Dermis microvascular lymphatic vessel endothelial cell (primary cell): ENCODE measurements at places on chromosomes 11 and 22. TPM values are rescaled to one million over a fixed set of nuclear protein-coding genes. Genes with fewer than 3 reads are reported as not detected.

GRCh38 chr11:111086058-111086457, 159.5 kb upstream of the POU2AF2 start:
- no peak for DNase-seq

- no peak for DNase-seq
Measured at GRCh38 chr11:74102321-74102720, 68.5 kb downstream of the C2CD3 start.

- DNase-seq = no peak
Measured at GRCh38 chr22:44383064-44383575, 70.4 kb upstream of the SHISAL1 start.

DNA sequence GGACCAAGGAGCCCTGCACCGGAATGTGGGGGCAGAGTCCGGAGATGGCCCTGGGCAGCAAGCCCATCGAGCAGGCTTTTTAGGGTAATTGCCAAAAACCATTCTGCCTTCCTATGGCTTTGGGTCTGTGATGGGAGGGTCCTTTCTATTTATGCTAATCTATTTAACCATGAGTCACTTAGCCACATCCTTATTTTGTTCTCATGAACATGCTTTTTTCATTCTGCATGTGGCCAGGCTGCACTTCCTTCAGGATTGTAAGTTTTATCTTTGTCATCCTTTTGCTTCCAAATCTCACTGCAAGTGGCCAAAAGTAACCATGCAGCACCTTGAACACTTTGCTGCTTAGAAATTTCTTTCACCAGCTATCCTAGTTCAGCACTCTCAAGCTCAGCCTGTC, 88.3 kb downstream of the EFCAB6 start:
- DNase-seq = no peak

DNA sequence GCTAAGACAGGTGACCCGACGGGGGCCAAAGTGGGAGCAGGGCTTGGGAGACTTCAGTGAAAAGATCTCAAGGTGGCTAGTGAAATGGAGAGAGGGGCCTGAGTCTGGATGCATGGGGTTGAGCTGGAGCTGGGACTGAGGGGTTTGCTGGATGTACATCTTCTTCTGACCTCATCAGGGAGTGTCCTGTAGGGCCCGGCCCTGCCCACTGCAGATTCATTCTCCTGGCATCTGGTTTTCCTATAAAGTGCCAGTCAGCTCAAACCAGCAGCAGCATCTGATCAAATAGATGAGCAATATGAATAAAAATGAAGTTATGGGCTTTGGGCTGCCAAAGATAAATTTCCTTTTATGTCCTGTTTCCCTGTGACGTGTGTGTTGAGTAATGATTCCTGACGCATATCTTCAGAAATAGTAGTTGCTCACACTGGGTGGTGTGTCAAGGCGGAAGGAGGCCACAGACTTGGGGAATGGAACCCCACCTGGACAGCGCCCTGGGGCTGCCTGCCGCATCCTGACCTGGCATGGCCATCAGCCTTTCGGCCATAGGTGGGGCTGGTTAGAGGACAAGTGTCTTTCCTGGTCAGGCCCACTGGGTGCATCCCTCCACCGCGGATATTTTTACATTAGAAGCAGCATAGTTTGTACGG, 135.4 kb downstream of the OSBP2 start:
- DNase-seq = peak; percentile 92

- DNase-seq = no peak
Measured at GRCh38 chr11:132114185-132114584, 743.8 kb downstream of the NTM start.

- no peak for DNase-seq
Measured at GRCh38 chr11:11552529-11553087, 69.2 kb downstream of the GALNT18 start.

GRCh38 chr11:27254744-27255446, 108.1 kb downstream of the CCDC34 start:
- DNase-seq = no peak

DNA sequence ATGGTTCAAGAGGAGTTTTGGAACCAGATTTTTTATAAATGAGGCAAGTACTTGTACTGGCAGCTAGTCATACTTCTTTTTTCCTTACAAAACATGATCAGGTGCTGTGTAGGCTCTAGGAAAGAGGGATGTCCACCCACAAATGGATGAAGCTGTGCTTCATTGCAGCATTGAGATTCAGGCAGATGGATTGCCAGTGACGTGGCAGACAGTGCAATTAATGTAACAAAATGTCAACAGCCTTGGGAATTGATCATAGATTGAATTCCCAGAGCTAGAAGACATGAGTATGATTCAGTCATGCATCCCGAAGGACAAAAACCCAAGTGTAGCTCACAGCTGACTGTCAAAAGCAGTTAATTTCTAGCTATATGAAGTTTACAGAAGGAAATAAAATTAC, 99.2 kb upstream of the RASSF10 start:
- DNase-seq = no peak

- DNase-seq = no peak
Measured at GRCh38 chr11:94747601-94748041, 20.5 kb upstream of the AMOTL1 start.

- no peak for DNase-seq
Measured at GRCh38 chr11:112889446-112889845, 71.8 kb upstream of the NCAM1 start.

DNA sequence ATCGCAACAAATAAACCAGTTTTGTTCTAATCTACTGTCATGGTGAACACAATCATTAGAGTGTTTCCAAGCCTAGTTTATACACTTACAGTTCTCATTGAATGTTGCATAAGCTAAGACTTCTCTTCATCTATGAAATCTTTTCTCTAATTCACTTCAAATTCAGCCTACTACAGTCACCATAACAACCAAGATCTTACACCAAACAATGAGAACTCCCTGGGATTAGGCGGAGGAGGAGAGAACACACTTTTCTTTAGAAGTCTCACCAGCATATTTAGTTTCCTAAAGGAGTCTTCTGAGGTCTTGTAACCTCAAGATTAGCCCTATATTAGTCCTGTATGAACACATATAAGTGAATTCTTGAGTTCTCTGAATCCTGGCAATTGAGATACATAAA, 1889.7 kb downstream of the LRRC4C start:
- no peak for DNase-seq

DNA sequence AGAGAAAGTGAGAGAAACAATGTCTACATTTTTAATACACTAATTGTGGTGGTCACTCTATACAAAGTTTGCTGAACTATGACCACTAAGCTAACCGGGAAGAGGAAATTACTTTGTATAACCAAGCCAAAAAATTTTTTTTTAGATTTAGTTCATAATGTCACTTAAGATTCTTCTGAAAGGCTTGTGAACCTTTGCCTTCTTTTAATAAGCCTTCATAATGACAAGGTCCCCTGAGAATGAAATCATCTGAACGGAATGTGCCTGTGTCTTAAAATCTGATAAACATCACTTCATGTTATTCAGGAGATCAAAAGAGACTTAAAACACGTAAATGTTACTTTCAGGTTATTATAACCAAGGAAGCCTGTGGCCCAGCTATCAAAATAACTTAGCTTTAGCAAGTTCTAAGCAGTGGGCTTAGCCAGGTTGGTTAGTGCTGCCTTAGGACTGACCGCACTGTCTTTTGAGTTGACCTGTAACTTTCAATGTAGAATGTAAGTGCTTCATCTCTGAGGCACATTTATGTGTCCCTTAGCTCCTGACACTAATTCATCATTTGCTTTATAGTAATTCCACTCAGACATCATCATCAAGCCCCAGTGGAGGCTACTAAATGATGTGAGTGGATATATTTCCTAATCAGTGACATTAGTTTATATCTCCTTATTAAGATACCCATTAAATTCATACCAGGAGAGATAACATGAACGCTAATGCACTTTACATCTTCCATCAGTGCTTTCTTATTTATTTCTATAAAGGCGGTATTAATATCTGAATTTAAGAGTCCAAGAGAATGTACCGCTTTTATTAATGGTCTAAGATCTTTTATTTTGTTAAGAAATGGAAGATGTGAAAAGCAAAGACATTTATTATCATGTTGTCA, 122.5 kb downstream of the WNT11 start:
- peak; percentile 54 for DNase-seq

DNA sequence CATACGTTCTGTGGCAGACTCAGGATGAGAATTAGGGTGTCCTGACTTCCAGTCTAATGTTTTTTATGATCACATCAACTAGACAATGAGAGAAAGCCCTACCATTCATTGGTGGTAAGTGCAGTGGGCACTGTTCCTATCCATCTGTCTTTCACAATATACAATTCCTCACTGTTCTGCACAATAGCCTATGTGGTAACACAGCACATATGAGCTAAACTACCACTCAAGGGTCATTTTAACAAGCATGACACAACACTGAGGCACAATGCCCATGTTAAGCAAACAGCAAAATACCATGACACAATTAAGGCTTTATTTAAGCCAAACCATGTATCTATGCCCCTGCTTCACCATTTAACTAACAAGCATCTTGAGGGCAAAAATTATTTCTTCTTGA, 52.3 kb downstream of the SIK3 start:
- no peak for DNase-seq

DNA sequence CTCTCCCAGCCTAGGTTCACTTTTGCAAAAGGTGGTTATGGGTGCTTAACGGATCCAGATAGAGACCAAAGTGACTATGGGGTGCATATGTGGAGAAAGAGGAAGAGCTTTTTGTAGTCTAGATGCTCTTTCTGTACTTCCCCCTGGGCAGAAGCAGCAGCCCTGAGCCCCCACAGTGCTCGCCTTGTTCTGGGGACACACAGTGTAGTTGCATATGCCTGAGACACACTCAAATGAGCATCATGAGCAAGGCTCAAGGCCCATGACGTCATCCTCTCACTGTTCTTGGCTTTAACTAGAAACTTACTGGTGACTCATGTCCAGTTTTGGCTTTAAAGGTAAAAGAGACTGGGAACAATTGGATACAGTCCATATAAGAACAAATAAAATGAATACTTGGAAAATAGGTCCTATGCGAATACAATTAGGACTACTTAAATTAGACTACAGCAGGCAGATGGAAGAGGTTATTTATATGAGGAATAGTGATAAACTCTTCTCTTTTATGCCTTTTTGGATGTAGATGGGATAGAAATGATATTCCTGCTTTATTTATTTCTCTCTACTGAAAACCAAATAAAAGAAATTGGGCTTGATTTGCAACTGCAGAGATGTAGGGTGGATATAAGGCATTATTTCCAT, 20.1 kb upstream of the PEX26 start:
- DNase-seq = peak; percentile 16

DNA sequence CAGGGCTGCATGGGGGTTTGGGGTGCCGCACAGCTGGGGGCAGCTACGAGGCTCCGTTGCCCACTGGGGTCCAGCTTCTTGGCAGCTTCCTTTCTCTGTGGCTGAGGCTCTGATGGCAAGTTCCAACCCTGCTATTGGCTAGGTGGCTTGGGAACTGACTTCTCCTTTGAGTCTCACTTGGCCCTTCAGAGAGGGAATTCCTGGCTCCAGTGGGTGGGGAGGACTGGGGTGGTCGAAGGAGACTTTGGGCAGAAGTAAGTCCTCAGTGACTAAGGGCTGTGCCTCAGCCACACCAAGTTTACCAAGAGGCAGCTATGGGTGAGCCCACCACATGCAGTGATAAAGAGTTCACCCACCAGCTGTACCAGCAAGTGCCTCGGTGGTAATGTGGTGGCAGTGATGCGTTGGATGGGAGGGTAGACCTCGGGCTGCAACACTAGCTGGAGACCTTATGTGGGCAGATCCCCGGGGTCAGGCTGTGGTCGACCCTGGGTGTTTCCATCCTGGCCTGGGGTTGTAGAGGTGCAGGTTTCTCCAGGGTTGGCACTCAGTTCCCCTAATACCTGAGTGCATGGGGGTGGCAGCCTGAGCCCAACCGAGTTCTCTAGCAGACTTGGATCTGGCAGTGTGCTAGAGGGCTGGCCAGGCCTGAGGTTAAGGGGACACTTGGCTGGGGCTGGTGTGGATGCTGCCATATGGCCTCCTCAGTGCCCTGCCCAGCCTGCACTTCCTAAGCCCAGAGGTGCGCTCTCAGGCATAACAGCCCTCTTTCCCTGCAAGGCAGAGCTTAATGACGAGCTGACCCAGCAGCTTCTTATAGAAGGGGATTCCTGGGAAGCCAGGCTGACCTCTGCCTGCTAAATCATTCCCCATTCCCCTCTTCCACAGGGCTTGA, 197.0 kb upstream of the CADM1 start:
- DNase-seq = no peak

DNA sequence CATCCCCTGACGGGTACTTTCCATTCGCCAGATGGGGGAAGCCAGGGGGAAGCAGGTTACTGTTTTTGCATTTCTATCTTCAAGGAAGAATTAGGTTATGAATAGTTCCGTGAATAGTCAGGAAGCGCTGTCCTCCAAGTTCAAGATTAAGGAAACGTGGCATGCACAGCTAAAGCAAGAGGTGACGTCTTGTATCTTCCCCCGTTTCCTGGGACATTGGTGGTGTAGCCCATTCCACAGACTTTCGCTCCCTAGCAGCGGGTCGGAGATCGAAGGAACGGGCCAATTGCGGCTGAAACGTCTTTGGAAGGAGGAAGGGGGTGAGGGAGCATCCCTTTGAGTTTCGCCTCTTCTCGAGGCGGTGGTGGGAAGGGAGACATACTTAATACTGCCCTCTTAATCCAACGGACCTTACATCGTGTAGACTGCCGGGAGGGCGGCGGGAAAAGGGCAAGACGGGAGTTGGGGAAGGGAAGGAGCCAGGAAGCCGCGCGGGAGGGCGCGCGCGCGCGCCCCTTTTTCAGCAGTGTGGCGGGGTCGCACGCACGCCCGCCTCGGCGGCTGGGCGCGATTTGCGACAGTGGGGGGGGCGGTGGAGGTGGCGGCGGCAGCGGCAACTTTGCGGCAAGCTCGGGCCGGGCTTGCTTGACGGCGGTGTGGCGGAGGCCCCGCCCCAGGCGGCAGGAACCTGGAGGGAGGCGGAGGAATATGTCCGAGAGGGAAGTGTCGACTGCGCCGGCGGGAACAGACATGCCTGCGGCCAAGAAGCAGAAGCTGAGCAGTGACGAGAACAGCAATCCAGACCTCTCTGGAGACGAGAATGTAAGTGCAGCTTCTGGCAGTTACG, at the start of gene EED:
TSS of gene EED (plus strand) at position 232 of the 847 bp plus-strand sequence. CDS start at position 709, 477 bp downstream.
- DNase-seq = peak; percentile 95

GRCh38 chr22:27295605-27296004, 506.0 kb downstream of the MN1 start:
- DNase-seq = no peak

GRCh38 chr22:29872989-29873388, 10.0 kb upstream of the MTMR3 start:
- DNase-seq = no peak

- DNase-seq = peak; percentile 68
Measured at GRCh38 chr11:74932169-74932568, 16.7 kb downstream of the XRRA1 start.

Gene MFNG
- 97.7 and 197 TPM in 2 replicates for total RNA-seq

Gene VWCE
- 2.3 and 3.3 TPM in 2 replicates for total RNA-seq

Gene RIMBP3B
- total RNA-seq = under 0.01 TPM in 1 of 2 replicates, not detected in the other

Gene GDPD5
- 9.8 and 21.0 TPM in 2 replicates for total RNA-seq

Gene GRIA4
- total RNA-seq = not detected in 2 replicates

Gene GGTLC3
- not detected in 2 replicates for total RNA-seq

Gene LZTR1
- total RNA-seq = 38.4 and 48.8 TPM in 2 replicates

Gene PANX2
- 0.13 and 0.63 TPM in 2 replicates for total RNA-seq

Gene MS4A6E
- total RNA-seq = not detected in 2 replicates

Gene CNTF
- 1.2 and 1.3 TPM in 2 replicates for total RNA-seq

Gene ASCL2
- not detected in 2 replicates for total RNA-seq

Gene MYRF
- 0.25 and 0.26 TPM in 2 replicates for total RNA-seq

Gene TCN1
- not detected in 2 replicates for total RNA-seq

Gene CABP4
- total RNA-seq = 0.89 and 1.5 TPM in 2 replicates

Gene PARVG
- under 0.01 and 0.25 TPM in 2 replicates for total RNA-seq

Gene CD3G
- total RNA-seq = not detected in 2 replicates
